ENCODE measurements at places on chromosomes 12 and 14. TPM values are rescaled to one million over a fixed set of nuclear protein-coding genes. Genes with fewer than 3 reads are reported as not detected.
A peak's percentile ranks its signal among the peaks of the same experiment; 100 is the strongest.

DNA sequence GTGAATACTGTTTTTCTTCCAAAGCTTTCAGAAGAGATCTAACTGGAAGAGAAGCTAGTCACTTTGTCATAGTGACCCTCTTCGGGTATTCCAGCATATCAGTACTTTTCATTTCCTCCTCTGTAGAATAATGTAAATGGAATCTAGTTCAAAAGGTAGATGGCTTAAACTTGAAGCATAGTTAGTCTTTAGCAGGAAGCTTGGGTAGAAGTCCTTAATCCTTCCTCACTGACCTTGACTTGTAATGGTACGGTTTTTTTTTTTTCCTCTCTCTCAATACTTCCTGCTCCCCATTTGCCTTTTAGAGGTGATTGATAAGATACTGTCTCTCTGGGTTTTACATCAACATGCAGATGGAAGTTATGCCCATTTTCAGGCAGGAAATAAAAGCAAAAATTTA lies 1.7 kb downstream of the FBXO34 start:
- H3K36me3 ChIP-seq: no peaks in the 10 kb centered on the region
- no peak overlapping the region for H3K4me3 ChIP-seq
- peaks cover 5% of the 10 kb centered on the region for H3K4me1 ChIP-seq
- no peaks in the 10 kb centered on the region for H3K27me3 ChIP-seq
- H3K27ac ChIP-seq: no peak overlapping the region

DNA sequence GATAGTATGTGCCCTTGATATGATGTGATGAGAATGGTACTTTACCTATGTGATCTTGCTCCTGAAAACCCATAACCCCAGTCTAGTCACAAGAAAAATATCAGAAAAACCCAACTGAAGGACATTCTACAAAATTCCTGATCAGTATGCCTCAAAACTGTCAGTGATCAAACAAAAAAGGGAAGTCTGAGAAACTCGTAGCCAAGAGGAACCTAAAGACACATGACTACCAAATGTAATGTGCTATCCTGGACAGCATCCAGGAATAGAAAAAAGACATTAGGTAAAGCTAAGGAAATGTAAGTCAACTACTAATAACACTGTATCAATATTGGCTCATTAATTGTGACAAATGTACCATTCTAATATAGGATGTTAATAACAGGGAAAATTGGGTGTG lies 4.1 kb upstream of the WIF1 start:
- no peaks in the 10 kb centered on the region for H3K4me1 ChIP-seq
- peaks cover 3% of the 10 kb centered on the region for H3K27me3 ChIP-seq
- no peak overlapping the region for H3K27ac ChIP-seq
- no peak for DNase-seq

DNA sequence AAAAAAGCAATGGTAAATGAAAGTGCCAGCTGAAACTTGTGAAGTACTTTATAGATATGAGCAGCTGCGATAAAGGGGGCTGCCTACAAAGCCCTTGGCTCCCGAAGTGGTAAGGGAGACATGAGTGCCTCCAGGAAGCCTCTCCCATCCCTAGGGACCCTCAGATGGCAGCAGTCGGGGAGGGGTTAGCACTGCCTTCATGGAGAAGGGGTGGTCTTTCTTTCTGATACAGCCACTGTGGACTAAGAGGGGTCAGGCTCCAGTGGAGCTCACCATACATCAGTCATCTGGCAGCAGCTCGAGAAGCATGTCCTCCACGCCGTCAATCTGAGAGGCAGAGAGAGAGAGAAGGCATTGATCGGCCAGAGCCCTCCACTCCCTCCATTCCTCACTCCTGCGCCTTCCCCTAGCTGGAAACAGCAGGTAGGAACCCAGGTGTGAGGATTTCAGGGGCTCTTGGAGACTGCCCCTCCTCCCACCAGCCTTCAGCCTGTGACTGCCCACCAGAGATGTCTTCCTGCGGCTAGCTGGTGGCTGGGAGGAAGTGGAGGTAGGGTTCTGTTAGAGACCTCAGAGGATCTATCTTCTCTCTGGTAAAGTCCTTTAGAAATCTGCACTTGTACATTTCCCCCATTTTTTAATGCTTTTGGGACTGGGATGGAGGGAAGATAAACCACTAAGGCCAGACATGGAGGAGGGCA lies 2.3 kb downstream of the TCL1A start:
- H3K27ac ChIP-seq: no peak overlapping the region
- DNase-seq: no peak
- H3K36me3 ChIP-seq: no peaks in the 10 kb centered on the region

- H3K36me3 ChIP-seq: no peaks in the 10 kb centered on the region
- no peaks in the 10 kb centered on the region for H3K27me3 ChIP-seq
- H3K27ac ChIP-seq: no peak overlapping the region
- H3K4me3 ChIP-seq: no peak overlapping the region
Measured at GRCh38 chr14:91929700-91930099, 17.8 kb downstream of the FBLN5 start.

DNA sequence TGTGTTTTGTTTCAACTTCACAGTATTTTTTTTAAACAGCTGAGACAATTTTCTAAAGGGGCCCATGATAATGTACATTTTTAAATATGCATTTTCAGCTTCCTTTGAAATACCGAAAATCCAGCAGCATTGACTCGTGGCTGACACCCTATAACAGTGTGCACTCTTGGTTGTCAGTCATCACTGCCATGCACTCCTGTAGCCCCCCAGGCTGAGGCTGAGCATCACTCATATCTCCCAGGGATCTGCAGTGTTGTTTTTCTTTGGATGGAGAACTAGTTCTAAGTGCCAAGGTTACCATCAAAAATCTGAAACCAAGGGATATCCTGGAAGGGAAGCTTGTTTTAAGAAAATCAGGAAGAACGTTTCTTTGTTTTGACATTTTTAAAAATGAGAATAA lies 81.2 kb downstream of the C14orf132 start:
- H3K27ac ChIP-seq: no peak overlapping the region
- H3K27me3 ChIP-seq: no peaks in the 10 kb centered on the region
- no peak overlapping the region for H3K4me3 ChIP-seq
- H3K4me1 ChIP-seq: no peaks in the 10 kb centered on the region

GRCh38 chr12:80173083-80173864 lies 73.9 kb downstream of the OTOGL start:
- no peak overlapping the region for H3K4me3 ChIP-seq
- no peaks in the 10 kb centered on the region for H3K27me3 ChIP-seq
- H3K4me1 ChIP-seq: no peaks in the 10 kb centered on the region

GRCh38 chr12:12943586-12944260 lies 8.2 kb downstream of the GPRC5D start:
- H3K4me3 ChIP-seq: no peak overlapping the region
- no peak overlapping the region for H3K27ac ChIP-seq
- no peaks in the 10 kb centered on the region for H3K27me3 ChIP-seq
- no peaks in the 10 kb centered on the region for H3K36me3 ChIP-seq
- DNase-seq: no peak

GRCh38 chr12:42705863-42706262 lies 116.3 kb upstream of the PRICKLE1 start:
- peak; percentile 58 for DNase-seq
- H3K4me1 ChIP-seq: no peaks in the 10 kb centered on the region
- no peaks in the 10 kb centered on the region for H3K27me3 ChIP-seq

GRCh38 chr14:50364792-50365191 lies 31.9 kb downstream of the CDKL1 start:
- H3K4me1 ChIP-seq: no peaks in the 10 kb centered on the region
- H3K4me3 ChIP-seq: no peak overlapping the region
- no peak overlapping the region for H3K27ac ChIP-seq
- H3K36me3 ChIP-seq: no peaks in the 10 kb centered on the region
- no peak for DNase-seq

Gene C12orf56
- not detected for total RNA-seq

Gene SAMD15
- total RNA-seq: 0.42 TPM
